ENCODE measurements at places on chromosomes 16 and 17.

DNA sequence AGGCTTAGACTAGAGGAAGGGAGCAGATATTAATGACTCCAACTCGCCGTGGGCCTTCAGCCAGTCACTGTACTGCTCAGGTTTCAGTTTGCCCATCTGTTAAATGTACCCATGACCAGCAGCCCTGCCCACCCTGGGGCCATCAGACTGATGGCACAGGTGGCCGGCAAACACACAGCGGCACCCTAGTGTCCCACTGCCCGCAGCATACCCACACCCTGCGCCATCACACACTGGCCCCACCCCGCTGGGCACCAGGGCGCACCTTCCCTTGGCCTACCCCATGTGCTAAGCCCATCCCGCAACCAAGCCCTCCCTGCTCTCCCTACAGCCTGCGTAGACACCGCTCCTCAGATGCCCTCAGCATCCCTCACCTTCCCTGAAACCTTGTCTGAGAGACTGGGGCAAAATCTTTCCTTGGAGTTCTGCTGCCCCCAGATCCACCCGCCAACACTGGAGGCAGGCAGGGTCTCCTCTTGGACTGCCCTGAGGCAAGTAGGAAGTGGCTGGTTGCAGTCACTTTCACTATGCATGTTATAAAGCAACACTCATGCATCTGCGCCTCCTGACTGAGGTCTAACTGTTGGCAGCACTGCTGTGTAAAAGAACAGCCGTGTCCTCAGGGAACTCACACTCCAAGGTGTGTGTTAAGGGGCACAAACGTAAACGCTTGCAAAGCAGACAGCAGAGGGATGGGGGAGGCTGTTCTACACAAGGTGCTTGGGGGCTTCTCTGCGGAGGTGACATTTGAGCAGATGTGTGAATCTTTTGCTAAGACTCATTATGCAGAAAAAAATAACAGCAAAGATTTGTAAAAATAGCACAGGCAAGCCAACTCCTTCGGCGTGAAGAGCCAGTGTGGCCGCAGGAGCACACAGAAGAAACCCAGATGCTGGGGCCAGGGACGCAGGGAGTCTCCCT, 6.7 kb upstream of the BCAR1 start:
- DNase-seq: no peak

DNA sequence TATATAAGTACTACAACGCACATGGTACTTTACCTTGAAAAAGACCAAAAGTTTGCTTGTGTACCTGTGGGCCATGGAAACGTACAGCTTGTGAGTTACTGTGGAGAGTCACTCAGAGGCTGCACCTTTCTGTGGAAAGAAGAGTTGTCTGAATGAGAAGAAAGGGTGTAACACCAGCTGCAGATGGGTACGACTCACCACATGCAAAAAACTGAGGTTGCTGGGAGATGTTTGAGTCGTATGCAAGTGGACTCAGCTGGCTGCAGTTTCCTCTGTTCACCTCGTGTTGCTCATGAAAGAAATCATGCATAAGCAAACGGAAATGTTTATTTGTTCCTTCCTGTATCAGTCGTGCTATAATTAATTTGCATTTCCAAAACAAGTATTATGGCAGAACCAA, 22.4 kb upstream of the DYNLRB2 start:
- DNase-seq: no peak

DNA sequence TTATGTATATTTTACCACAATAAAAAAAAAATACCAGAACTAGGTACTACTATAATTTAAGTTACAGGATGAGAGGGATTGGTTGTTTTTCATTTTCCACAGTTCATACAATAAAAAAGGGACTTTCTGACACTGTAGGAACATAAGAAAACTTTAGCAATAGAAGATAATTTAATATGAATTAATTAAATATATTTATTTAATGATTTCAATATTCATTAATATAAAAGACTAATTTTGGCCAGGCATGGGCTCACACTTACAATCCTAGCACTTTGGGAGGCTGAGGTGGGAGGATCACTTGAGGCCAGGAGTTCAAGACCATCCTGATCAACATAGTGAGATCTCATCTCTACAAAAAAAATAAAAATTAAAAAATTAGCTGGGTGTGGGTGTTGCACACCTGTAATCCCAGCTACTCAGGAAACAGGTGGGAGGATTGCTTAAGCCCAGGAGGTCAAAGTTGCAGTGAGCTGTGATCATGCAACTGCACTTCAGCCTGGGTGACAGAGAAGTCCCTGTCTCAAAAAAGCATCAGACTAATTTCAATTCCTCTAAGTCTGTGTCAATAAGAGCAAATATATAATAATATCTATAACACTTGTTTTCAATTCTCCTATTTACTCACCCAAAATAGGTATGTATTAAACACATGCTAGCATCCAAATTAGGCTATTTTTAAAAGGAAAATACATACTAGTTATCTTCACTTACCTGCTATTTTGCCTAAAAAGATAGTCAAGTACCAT, 79.6 kb downstream of the BRIP1 start:
- DNase-seq: no peak

DNA sequence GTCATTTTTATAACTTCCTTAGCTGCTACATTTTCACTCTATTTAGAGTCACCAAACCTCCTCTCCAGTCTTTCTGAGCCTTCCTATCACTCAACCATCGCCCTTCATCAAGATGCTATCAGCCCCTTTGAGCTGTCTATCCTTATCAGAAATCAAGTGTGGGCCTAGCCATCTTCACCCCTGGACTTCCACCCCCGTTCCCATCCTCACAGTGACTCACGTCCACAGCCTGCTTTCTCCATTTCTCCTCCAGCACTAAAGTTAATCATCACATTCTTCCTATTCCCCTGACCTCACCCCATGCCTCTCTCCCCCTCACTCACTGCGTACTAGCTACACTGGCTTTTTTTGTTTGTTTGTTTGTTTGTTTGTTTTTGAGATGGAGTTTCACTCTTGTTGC, 2.4 kb upstream of the TEKT3 start:
- no peak for DNase-seq

- DNase-seq: no peak
Observed at GRCh38 chr17:28861393-28862203, 6.8 kb downstream of the ERAL1 start.

- no peak for DNase-seq
Observed at GRCh38 chr17:72092710-72093322, 28.0 kb upstream of the SOX9 start.

DNA sequence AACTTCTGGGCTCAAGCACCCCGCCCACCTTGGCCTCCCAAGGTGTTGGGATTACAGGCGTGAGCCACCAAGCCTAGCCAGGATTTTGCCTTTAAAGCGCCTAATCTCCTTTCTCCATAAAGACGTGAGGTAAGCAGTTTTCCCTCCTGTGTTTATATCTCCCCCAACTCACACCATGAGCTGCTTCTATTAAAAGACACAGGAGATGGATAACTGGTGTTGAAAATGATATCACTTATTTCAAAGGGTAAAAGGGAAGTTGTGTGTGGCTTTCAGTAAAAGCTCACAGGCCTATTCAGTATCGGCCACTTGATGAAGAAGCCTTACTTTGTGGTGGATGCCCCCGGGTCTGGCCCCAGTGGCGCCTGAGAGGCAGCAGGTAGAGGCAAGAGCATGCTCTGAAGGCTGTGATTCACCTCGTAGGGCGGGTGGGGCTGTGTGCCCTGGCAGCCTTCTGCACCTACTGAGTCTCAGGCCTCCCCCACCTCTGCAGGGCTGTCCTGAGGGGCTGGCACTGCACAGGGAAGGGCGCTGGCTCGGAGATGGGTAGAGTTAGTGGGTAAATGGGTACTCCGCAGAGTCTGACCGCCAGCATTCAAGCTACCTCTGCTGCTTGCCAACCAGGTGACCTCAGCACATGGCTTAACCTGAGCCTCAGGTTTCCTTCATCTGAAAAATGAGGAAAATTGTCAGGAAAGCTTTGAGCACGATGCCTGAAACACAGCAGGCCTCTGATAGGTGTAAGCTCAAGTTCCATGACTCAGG, 146.8 kb downstream of the CLEC16A start:
- no peak for DNase-seq

DNA sequence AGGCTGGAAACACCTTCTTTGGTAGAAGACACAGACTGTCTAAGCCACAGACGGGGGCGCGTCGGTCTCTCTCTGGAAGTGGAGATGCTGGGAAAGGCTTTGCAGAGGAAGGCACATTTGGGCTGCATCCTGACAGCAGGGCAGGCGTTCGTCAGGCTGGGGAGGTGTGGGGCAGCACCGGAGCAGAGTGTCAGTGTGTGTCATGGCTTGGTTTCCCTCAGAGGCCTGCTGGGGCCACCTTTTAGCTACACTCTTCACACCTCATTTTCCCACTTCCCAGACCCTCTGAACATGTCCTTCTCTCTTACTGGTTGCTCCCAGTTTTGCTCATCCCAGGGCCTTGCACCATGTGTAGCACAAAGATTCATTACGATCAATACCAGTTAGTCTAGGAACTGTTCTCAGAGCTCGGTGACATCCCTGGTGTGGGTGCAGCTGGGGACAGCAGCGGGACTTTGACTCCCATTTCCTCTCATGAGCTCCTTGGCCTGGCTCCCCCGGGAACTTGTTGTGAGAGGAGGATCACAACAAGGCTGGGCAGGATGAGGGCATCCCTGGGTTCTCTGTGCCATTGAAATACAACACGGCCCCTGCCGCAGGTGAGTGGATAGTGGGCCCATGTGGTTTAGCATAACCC, 33.1 kb downstream of the SMARCE1 start:
- no peak for DNase-seq

DNA sequence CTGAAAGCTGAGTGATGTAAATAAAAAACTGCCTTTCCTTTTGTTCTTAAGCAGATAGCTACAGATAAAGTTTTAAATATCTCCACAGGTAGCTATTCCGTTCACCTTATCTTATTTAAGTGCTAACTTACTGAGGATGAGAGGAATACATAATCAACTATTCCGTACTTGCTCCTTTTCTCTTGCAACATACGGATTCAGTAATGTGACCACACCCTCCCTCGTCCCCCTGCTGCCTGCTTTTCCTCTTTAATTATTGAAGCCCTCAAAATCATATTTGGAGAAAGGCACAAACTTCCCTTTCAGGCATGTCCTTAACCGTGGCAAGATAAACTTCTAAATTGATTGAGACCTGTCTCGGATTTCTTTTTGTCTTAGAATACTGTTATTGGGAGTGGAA, 101.4 kb downstream of the MAP2K4 start:
- DNase-seq: no peak

DNA sequence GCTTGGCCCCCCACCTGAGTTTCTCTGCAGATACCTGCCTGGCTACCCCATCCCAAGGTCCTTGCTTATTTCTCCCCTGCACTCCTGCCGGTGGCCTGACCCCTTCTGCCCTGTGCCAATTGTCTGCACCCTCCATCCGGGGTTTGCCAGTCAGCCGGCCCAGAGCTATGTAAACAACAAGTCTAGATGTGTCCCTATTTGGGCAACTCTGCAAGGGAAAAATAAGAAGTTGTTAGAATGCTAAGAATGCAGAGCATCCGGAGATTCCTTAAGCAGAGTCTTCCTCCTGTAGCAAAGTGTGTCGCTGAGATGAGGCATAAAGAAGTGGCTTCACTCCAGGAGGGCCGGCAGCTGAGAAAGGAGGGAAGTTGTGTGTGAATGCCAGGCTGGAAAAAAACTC, 46.6 kb downstream of the RGS9 start:
- DNase-seq: no peak

- no peak for DNase-seq
Observed at GRCh38 chr16:85203462-85203813, 91.2 kb upstream of the CIBAR2 start.

DNA sequence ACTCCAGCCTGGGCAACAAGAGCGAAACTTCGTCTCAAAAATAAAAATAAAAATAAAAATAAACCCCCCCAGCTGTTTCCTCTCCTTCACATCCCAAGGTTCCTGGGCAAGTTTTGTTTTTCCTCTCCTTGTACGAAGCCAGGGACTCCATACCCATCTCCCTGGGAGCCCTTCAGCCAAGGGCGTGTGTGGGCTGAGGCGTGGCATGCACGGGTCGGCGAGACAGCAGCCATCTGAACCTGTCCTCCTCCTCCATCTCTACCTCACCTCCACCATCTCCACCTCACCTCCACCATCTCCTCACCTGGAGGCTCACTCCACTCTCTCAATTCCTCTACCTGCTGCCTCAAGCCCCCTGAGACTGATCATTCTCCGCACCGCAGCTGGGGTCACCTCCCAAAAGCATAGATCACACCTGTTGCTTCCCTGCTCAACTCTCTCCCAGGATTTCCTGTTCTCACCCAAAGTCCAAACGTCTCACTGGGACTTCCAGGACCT, 16.9 kb downstream of the AANAT start:
- DNase-seq: no peak

DNA sequence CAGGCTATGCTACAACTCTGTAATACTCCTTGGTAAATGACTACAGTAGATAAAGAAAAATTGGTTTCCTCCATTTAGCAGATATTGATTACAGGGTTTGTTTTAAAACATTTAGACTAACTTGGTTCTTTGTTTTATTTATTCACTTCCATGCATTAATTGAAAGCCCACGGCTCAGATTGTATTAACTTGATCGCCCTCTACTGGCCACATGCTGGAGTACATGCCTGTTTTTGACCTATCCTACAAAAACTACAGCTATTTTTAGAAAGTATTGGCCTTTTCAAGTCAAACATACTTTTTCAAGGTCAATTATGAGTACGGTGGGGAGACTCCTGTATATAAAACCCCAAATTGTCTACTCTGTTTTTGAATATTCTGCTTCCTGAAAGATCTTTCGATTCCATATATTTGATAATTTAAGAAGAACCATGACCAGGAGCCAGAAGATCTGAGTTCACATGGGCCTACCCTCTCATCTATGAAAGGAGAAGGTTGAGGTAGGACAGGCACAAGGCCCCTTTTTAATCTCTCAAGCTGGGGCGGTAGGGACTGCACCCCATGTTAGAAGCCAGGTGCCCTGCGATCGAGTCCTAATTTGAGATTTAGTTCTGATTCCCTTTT, 51.8 kb downstream of the CA10 start:
- DNase-seq: peak; percentile 44

- DNase-seq: no peak
Observed at GRCh38 chr16:69003500-69003899, 102.0 kb upstream of the HAS3 start.

DNA sequence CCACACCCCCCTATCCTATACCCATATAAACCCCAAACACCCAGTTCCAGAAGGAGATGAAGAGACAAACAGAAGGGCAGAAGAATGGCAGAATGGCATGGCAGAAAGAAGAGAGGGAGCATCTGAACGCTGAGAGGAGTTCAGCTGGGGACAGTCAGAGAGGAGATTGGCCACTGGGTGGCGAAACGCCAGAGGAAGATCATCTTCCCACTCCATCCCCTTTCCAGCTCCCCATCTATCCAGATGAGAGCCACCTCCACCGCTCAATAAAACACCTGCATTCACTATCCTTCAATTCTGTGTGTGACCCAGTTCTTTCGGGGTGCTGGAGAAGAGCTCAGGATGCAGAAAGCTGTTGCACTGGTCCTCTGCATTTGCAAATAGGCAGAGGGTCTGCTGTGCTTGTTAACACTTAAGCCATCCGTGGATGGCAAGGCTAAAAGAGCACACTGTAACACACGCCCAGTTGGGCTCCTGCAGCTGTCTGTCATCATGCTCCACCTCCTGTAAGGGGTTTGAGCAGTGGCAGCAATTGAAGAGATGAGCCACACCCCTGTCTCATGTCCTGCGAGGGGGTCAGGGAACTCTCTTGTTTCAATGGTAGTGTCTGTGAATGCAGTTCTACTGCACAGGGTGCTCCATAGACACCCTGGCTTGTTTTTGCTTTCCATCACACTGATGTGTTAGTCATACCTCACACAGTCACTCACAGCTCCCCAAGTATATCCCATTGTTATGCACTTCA, 1034.8 kb upstream of the RBFOX1 start:
- no peak for DNase-seq
